ENCODE measurements at places on chromosomes 6 and 20.

- no peak for DNase-seq
Observed at GRCh38 chr6:135633573-135633972, 136.0 kb upstream of the AHI1 start.

DNA sequence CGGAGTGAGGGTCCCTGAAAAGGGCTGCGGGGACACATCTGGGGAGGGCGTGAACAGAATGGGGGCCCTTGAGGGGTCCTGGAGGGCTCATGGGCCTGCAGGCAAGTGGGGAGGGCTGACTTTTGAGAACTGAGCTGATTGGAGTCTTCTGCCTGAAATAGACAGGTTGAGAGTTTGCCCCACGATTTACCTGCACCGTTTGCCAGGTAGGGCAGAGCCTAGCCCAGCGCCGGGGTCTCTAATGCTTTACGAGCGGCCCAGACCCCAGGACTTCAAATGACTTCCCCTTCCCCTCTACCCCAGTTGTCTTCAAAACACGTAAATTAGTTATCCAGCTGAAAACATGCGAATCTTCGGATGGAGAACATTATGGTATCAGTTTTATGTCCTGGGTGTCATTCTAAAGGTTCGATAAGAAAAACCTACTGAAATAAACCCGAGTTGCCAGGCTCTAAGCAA, 1.3 kb downstream of the PLCB1 start:
- no peak for DNase-seq

- DNase-seq, result peak; percentile 3
Observed at GRCh38 chr6:168370310-168370991, 50.9 kb upstream of the DACT2 start.

DNA sequence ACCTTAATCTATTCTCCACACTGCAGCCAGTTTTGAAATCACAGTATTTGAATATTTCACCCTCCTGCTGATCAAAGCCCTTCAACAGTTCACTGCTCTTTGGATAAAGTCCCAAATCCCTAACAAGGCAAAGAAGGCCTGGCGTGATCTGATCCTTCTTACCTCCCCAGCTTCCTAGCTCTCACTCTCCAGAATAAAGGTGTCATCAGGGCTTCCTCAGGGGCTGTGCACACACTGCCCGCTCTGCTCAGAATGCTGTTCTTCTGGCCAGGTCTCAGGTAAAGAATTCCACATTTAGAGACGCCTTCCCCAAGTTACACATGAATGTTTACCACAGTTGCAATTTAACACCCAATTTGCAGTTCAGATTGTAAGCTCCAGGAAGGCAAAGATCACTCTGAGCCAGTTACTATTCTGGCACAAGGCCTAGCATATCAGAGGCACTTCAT, 58.9 kb upstream of the MCM9 start:
- no peak for DNase-seq

GRCh38 chr6:148565930-148566663, 180.7 kb upstream of the UST start:
- no peak for DNase-seq

DNA sequence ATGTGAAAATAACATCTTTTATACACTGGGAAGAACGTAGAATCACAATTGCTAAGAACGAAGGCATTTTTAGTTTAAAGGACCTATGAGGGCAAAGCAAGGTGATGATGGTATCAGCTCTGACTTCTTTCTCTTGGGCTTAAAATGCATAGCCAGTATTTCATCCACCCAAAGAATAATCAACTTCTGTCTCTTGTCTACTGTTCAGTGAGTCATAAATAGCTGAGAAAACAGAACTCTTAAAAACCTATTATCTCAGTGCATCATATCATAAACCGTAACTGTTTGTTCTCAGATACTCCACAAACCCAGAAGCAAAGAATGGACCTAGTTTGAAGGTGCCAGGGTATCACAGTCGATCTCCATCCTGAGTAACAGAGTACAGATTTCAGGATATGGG, 5.2 kb downstream of the PHF10 start:
- DNase-seq, result no peak

DNA sequence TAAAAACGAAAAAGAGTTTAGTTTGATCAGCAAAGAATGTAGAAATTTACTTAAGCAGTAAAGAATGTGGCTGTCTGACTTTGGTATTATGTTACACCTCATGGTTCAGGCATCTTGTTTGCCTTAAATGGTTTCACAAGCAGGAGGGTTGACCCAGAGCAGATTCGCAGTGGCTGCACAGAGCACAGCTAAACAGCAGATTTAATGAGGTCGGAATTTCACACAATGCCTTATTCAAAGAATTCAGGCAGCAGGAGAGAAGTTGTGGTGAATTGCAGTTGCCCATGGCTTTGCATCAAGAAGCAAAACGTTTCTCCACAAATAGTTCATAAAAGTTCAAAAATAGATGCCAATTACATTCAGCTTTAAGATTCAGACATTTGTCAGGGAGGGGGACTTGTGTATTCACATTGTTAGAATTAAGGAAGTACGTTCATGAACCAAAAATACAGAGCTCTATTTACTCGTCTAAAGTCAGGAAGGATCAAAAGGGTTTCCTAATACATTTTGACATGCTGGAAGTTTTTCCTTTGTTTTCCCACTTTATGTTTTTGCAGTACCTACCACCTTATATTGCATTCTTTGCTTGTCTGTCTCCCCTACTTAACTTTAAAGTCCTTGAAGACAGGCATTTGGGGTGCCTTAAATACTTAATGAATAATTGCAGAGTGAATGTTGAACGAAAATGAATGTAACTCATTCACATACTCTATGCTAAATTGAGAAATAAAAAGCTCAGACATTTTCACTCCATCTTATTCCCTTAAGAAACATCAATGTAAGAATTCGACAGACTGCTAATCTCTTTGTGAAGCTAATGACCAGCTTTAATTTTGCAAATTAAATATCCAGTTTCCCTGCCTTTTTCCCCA, 1163.6 kb upstream of the CITED2 start:
- DNase-seq, result no peak

Measured in stimulated activated CD8-positive, alpha-beta memory T cell treated with anti-CD3 and anti-CD28 coated beads, Interleukin-4, amount 100 ng/mL, for 1 hour (primary cell).